Esophagus muscularis mucosa (tissue), 4 donors: ENCODE measurements at places on chromosomes 1 and 21.

- no peak for DNase-seq
These were observed 75.7 kb upstream of the WLS start for GRCh38 chr1:68308034-68308433.

GRCh38 chr1:117576236-117576635 lies 29.6 kb upstream of the TENT5C start:
- no peak for DNase-seq

- DNase-seq: no peak
These were observed 22.4 kb downstream of the RPL5 start for GRCh38 chr1:92854101-92854785.

DNA sequence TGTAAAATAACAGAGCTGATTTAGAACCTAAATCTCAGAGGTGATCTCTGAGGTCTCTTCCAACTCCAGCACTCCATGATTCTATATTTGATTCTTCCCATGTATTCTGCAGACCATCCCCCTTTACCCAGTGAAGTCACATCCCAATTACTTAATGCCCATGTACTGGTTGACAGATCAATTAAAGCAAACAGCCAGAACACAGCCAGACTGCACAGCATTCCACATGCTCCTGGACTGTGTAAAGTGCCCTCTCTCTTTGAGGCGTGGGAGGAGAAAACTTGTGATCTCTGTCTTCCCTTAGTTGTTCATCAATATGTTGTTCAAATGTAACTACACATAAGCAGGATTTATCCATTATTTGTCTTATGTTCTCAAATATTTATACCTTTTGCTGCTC lies 18.1 kb downstream of the NOS1AP start:
- peak; percentile 42 for DNase-seq

- peak; percentile 97 for DNase-seq
These were observed at the start of gene LGALS8 for GRCh38 chr1:236523704-236524141. Gene LGALS8, plus strand, starts transcription at chr1:236523982. Its CDS starts 2,089 bp downstream, at chr1:236526071.

- no peak for DNase-seq
These were observed 71.8 kb downstream of the CHRM3 start for GRCh38 chr1:239458144-239458500.

GRCh38 chr1:224407571-224408293 lies 26.9 kb downstream of the WDR26 start:
- DNase-seq: no peak

- DNase-seq: no peak
These were observed 845.4 kb upstream of the ADAMTS5 start for GRCh38 chr21:27812279-27812678.

- DNase-seq: no peak
These were observed 17.3 kb downstream of the TLR5 start for GRCh38 chr1:223125766-223126165.

DNA sequence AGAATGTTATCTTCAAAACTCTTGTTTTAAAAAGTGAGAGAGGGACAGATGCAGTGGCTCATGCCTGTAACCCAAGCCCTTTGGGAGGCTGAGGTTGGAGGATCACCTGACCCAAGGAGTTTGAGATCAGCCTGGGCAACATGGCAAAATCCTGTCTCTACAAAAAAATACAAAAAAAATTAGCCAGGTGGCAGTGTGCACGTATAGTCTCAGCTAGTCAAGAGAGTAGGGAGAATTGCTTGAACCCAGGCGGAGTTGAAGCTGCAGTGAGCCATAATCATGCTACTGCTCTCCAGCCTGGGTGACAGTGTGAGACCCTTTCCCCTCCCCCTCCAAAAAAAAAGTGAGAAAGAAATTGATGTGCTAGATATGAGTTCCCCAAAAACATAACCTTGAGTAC lies 131.0 kb downstream of the KCNT2 start:
- DNase-seq: no peak

GRCh38 chr1:9902060-9902452 lies 8.0 kb downstream of the CTNNBIP1 start:
- DNase-seq: no peak

GRCh38 chr1:168136709-168137514 lies at the start of gene GPR161:
Gene GPR161, minus strand, starts transcription at chr1:168136930. Its CDS starts 32,080 bp downstream, at chr1:168104850.
- no peak for DNase-seq

DNA sequence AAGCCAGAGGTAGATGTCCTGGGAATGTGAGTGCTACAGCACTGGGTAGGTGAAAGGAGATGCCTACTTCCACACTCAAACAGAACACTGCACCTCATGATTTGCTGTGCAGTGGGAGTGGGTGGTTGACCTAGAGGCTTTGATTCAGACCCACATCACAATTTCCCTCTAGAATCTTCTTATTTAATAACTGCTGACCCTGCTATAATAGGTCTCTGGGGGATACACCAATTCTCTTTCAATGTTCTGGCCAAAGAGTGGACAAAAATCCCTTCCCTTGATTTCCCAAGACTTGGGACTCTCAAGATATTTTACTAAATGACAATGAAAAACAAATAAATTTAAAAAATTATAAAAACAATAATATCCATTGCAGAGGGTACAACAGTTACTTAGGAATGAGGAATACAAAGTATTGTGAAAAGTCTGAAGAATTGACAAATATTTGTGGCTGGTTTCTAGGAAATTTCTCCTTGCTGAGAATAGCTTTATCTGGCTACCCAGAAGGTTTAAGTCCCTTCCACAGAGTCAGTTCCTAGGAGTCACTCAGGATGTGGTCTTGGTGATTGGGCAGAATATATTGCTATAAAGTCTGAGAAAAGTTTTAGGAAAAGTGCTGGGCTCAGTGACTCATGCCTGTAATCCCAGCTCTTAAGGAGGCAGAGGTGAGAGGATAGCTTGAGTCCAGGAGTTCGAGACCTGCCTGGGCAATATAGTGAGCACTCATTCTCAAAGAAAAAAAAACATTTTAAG lies 2.4 kb upstream of the FCGR2A start:
- DNase-seq: no peak

DNA sequence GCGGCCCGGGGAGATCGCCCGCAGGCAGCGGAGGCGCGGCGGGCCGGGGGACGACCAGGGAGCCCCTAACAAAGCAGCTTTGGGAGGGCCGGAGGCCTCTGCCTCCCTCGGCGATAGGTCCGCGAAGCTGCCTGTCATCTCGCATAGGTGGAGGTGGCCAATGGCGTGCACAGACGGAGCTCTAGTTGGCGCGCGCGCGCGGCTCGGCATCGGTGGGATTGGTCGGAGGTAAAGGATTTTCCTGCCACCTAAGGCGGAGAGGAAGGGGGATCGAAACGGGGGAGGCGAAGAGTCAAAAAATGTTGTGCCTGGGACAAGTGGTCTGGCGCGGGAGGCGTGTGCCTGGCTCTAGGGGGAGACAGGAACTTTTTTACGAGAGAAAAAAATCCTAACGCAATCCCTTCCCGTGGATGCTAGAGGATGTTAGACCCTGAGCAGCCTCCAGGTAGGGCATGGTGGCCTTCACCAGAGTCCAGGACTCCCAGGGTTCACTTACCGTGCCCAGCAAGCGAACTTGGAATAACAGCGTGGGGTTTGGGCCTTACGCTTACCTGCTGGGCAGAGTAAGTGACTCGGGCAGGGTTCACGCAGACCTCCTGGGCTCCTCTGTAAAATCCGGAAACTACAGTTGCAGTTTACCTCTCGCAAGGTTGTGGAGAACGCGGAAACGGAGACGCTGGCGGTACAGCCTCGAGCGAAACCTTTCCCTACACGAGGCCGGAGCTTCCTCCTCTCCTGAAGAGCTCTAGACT lies 99.9 kb upstream of the SOD1 start:
- peak; percentile 93 for DNase-seq

DNA sequence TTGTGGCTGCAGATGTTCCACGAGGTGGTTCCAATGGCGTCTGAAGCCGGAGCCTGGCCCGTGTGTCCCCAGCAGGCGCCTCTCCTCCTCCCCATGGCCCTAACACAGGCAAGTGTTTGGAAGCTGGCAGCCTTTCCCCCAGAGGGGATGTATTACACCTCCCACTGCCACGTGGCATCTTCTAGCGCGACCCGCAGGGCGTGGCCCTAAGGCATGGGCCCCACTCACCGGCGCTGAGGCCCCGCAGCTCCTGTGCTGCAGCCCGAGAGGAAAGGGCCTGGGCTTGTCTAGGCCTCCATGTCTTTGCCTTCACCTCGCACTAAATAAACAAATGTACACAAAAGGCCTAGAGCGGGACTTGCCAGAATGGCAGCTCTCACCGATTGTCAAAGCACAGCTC lies 37.9 kb downstream of the SLC66A1 start:
- no peak for DNase-seq

GRCh38 chr1:15000030-15000429 lies 153.5 kb upstream of the TMEM51 start:
- DNase-seq: no peak

DNA sequence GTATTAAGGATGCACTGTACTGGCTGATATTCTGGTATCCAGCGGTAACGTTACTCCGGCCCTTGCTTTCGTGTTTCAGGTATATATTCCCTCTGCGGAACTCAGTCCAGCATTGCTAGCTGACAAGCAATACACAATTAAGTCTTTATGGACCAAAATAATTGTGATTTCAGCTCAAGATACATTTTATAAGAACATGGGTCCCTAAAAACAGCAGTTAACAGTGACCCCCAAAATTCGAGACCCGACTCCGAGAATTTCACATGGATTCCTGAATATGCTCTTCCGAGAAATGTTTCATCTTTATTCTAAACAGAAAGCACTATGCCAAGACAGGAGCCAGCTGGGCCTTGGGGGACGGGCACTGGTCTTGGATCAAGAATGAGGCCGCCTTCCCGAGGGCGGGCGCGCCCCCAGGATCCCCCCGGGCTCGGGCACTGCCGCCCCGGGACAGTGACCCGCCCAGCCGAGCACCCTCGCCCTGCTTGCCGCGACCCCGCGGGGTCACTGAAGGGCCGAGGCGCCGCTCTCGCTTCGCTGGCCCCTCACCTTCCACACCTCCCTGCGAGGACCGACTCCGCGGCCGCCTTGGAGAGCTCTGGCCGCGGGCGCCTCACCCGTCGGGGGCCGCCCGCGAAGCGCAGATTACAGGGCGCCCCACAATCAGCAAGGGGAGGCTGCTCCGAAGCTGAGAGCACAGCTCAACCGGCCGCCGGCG lies 610 bp downstream of the SCYL3 start:
- no peak for DNase-seq

- no peak for DNase-seq
These were observed 173.4 kb upstream of the HMCN1 start for GRCh38 chr1:185560760-185561159.

- no peak for DNase-seq
These were observed 107.4 kb downstream of the LEPR start for GRCh38 chr1:65527707-65528503.

- no peak for DNase-seq
These were observed 135.7 kb upstream of the ZNF648 start for GRCh38 chr1:182196897-182197870.

DNA sequence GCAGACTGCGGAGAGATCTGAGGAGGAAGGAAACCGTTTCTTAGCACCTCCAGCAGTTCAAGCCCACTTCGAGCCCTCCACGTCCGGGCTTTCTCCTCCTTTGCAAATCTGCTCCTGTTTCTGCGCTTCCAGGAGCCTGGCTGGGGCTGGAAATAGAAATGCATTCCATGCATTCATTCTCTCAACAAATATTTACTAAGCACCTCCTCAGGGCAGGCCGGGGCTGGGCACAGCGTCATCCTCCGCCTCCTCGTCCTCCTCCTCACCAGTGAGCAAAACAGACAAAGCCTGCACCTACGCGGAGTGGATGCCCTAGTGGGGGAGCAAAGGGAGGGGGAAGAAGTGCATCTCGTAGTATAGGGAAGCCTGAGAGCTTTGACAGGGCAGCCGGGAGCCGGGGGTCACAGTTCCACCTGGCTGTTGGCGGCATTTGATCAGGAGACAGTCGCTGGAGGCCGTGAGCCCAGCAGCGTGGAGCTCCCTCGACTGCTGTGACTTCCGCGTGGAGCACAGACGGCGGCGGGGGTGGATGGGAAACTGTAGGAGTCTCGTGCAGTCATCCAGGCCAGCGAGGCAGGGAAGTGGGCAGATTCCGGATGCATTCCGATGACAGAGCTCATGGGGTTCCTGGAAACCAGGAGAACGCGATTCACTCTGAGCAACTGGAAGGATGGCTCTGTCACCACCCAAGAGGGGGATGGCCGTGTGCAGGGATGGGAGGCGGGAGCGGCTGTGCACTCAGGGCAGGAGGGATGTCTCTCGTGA lies 93.5 kb downstream of the SIK1 start:
- DNase-seq: no peak

- DNase-seq: no peak
These were observed 154.3 kb upstream of the ZNF648 start for GRCh38 chr1:182215764-182216163.

GRCh38 chr1:37288900-37289299 lies 185.5 kb upstream of the ZC3H12A start:
- no peak for DNase-seq

- no peak for DNase-seq
These were observed 657 bp upstream of the LIN9 start for GRCh38 chr1:226309398-226310244.

DNA sequence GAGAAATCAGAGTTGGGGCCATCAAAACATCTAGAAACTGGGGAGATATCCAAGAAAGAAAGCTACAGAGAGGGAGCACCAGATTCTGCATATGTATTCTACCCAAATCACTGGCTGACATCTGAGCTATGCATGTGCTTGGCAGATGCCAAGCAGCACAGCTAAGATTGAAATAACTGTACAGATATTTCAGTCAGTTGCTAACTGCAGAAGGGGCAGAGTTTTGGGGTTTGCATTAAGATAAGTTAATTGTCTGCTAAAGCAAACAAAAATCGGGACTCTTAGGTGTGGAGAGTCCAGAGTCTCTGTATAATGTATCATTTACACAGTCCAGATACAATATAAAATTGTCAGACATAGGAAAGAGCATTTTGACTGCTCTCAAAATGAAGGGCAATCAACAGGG lies 437.1 kb downstream of the PTBP2 start:
- DNase-seq: no peak

DNA sequence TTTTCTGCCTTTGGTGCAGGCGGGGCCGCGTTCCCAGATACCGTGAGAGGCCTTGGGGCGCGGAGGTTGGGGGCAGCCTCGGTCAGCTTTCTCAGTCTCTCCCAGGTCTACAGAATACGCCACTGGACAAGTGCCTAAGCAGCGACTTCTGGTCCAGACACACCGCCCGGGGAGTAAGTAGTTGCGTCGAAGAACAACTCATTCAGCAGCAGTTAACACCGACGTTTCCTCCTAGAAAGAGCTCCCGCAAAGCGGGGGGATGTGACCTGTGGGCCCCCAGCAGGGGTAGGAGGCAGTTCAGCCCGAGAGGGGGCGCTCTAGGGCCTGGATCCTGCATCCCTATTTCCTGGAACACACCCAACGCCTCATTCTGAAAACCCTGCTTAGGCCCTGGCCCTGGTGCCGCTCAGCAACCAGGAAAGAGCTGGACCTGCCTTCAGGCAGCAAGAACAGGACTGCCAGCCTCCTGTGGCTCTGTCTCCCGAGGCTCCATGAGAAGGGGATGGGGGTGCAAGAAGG lies 6.5 kb upstream of the BARHL2 start:
- peak; percentile 83 for DNase-seq

GRCh38 chr1:75392278-75392677 lies 218.6 kb downstream of the SLC44A5 start:
- no peak for DNase-seq

- no peak for DNase-seq
These were observed 1.8 kb upstream of the CNR2 start for GRCh38 chr1:23914921-23915320.

- DNase-seq: no peak
These were observed 62.0 kb downstream of the TOR1AIP2 start for GRCh38 chr1:179815641-179816040.
